Coronary artery (tissue), 2 donors: ENCODE measurements at places on chromosomes 6 and 20.
A peak's percentile ranks its signal among the peaks of the same experiment; 100 is the strongest.

DNA sequence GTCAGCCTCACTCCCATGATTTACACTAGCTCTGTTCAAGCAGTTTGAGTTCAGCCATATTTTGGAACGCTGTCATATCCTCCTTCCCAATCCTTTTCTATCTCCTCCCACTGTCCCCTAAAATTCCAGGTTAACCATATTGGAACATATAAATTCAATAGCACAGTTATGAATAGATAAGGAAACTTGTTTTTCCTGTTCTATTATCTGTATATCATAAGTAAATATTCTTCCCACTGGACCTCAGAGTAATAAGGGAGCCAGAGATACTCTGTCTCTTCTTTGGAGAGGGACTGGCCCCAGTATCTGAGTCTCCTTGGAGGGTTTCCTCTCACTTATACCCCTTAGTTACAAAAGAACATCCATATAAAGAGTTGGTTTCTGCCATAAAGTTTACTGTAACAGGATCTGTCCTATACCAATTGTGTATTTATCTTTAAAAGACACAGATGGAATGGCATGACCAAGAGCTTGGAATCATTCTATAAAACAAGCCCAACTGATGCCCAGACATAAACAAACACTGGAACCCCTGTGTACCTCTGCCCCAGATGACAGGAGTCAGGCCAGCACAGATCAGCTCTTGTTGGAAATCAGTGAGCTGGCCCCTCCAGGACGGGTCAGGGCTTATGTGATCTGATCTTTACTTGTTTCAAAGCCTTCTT, 67.1 kb downstream of the EPB41L2 start:
- no peak for DNase-seq

- no peak for DNase-seq
Observed at GRCh38 chr6:6586671-6587526, 1.6 kb upstream of the LY86 start.

DNA sequence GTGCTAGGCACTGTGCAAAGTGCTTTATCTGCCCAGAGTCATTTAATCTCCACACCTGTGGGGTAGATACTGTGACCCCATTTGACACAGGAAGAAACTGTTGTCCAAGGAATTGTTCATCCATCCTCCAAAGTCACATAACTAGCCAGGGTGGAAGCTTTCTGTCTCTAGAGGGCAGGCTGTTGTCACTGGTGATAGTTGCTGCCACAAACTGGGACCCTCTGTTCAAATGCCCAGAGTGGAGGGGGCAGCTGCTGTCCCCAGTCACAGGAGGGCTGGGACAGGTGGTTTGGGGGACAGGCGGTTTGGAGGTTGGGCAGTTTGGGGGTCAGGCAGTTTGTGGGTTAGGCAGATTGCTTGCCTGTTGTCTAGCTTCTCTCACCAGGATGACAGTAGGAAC, 16.1 kb upstream of the TMEM242 start:
- DNase-seq: no peak

GRCh38 chr20:8018958-8019245, 659 bp downstream of the TMX4 start:
- no peak for DNase-seq

DNA sequence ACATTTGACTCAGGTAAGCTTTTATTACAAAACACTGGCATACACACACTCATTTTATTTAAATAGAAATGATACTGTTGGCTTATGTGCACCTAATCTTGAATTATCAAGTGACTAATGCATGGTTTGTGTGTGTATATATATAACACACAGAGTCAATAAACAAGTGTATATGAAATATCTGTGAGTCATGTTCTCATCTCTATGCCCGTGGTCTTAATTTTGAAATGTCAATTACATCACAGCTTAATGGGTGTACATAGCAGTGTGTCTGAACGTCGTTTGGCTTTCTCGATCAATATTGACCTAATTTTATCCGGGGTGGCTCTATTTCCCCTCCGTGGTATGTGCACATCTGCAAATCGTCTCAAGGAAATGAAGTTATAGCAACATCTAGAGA, 104.0 kb upstream of the ZFP64 start:
- no peak for DNase-seq

GRCh38 chr6:8900056-8900455, 464.7 kb upstream of the SLC35B3 start:
- no peak for DNase-seq

DNA sequence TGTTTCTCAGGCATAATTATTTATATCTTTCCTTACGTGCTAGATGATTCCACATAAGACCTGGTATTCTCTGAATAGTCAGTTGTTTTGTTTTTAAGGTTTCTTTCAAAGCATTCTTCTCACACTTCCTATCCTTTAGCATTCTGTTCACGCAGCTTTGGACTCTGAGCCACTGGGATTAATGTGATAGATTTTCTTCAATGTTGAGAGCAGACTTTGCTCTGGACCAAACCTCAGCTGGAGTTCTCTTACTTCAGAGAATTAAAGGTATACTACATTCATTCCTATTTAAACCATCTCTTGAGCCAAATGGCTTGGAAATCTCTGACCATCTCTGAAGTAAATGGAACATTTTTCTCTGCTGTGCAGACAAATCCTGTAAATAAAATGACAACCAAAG, 70.7 kb upstream of the TRAF3IP2 start:
- DNase-seq: no peak

GRCh38 chr20:24473435-24474223, 4.2 kb downstream of the SYNDIG1 start:
- no peak for DNase-seq

DNA sequence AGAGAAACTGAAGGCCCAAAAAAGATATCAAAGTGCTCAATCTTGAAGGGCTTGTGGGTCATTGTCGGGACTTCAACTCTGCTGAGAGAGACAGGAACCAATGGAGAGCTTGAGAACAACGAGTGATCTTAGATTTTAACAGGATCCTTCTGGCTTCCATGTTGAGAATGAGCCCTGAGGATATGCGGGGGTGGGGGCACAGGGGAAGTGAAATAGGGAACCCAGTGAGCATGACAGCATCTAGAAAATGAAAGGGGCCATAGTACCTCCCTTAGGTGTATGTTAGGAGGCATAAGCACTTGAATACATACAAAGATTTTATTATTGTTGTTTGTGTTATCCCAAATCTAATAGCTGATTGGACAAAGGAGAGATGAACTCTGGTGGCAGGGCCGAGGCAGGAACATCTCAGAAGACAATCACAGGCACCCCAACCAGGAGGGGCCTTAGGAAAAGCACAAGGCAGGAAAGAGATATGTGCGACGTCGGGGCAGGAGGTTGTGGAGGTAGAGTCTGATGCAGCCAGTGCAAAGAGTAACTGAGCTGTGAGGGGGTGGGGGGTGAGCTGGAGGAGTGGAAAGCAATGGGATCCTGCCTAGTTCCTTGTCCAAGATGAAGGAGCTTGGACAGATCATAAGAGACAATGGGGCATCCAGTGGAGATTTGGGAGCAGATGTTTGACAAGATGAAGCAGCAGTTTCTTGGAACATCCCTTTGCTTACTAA, 10.4 kb downstream of the TGM6 start:
- peak; percentile 47 for DNase-seq

GRCh38 chr20:47825011-47825762, 39.9 kb upstream of the SULF2 start:
- no peak for DNase-seq

DNA sequence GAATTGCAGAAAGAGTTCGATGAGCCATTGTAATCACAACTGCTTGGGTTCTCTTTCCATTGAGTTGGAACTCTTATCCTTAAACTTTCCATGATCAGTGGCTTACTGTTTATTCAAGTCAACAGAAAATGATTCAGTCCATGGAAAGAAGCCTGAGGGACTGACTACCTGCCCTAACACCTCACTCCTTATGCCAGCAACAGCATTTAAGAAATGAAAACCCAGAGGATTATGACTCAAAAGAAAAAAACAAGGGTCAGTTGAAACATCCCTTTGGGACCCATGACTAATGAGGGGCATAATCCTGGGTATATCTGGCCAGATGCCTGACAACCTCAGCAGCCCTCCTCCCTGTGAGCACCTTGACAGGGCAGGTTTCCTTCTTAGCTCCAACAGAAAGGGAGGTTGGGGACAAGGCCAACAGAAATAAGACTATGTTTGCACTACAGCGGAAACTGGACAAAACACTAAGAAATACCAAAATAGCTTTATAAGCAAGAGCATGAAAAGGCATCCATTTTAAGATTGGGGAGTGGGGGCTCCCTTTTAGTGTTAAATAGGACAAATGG, 106.7 kb downstream of the MAP3K5 start:
- no peak for DNase-seq

DNA sequence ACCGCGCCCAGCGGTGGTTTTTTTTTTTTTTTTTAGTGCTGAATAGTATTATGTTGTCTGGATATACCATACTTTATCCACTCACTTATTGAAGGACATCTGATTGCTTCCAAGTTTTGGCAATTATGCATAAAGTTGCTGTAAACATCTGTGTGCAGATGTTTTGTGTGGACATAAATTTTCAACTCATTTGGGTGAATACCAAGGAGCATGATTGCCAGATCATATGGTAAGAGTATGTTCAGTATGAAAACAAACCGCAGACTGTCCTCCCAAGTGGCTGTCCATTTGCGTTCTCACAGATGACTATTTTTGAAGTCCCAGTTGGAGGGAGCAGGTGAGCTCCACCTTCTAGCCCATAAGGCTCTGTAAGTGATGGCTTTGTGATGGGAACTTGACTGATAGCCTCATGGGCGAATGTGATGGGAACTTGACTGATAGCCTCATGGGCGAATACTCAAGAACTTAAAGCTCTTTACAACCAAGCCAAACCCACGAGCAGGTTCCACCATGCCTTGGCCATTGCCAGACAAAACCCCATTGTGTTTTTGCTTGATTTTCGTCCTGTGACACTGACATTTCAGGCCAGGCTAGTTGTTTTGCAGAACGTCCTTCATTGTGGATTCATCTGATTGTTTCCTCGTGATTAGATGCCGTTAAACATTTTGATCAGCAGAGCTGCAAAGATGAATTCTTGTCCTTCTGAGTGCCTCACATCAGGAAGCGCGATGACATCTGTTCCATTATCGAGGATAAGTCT, 51.0 kb downstream of the ZBTB2 start:
- DNase-seq: no peak

DNA sequence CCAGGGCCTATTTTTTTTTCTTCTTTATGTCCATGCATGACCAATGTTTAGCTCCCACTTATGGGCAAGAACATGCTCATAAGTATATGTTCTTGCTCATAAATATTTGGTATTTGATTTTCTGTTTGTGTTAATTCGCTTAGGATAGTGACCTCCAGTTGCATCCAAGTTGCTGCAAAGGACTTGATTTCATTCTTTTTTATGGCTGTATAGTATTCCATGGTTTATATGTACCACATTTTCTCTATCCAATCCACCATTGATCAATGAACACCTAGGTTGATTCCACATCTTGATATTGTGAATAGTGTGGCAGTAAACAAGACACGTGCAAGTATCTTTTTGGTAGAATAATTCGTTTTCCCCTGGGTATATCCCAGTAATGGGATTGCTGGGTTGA, 78.1 kb downstream of the RTN4IP1 start:
- DNase-seq: no peak

- DNase-seq: no peak
Observed at GRCh38 chr6:5384276-5384675, 123.0 kb downstream of the FARS2 start.

GRCh38 chr6:153525998-153526397, 394.9 kb upstream of the RGS17 start:
- no peak for DNase-seq

GRCh38 chr6:6224933-6225486, 95.5 kb downstream of the F13A1 start:
- no peak for DNase-seq

GRCh38 chr6:78076371-78076770, 423.5 kb downstream of the MEI4 start:
- no peak for DNase-seq

GRCh38 chr6:10420546-10421157, 5.8 kb upstream of the TFAP2A start:
- DNase-seq: no peak

GRCh38 chr6:50442531-50443040, 270.7 kb upstream of the TFAP2D start:
- DNase-seq: no peak

- DNase-seq: no peak
Observed at GRCh38 chr20:53227523-53227922, 255.4 kb downstream of the TSHZ2 start.

- DNase-seq: no peak
Observed at GRCh38 chr6:44245391-44245911, 1.4 kb upstream of the HSP90AB1 start.

- no peak for DNase-seq
Observed at GRCh38 chr6:12381587-12381986, 91.4 kb downstream of the EDN1 start.

DNA sequence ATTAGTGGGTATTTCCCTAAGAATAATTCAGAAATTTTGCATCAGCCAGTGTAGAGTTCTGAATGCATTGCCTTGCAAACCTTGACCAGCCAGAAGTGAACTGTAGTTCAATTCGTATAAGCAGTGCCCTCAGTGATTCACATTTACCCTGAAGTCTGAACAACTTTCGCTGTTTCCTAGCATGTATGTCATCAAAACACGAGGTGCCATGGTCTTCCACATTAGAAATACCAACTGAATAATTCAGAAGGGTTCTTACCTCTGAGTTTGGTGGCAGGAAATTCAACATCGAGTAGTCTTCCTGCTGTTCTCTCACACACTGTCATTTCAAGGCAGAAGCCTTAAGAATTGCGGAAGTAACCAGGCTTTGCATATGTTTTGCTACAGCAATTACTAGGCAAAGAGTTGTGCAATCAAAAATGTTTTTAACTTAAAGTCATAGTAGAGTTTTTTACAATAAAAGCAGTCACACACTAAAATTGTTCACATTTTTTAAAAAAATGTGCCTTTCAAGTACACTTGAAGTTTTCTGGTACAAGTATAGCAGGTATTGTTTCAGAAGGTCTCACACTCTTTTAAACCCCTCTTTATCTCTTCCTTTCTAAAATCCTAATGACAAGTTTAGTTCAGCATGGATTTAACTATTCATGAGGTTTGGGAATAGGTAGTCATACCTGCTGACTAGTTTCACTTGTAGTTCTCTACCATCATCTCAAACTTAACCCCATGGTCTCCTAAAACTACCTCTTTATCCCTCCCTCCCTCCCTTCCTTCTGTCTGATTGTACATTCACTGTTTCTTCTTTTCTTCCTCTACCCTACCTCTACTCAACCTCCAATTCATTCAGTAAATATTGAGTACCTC, 118.3 kb downstream of the STXBP5 start:
- no peak for DNase-seq

DNA sequence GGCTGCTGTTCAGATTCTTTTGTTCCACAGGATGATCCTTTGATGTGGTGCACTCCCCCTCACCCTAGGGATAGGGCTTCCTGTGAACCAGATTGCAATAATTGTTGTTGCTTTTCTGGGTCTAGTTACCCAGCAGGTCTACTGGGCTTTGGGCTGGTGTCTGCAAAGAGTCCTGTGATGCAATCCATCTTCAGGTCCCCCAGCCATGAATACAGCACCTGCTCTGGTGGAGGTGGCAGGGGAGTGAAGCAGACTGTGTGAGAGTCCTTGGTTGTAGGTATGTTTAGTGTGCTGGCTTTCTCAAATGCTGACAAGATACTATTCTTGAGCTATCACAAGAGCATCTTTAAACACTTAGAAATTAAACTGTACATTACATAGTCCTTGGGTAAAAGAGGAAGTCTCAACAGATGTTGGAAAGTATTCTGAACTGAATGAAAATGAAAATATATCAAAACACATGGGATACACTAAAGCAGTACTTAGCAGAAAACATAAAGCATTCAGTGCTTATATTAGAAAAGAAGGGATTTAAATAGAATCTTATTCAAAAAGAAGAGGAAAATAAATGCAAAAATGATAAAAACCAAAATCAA, 49.1 kb upstream of the CCR6 start:
- DNase-seq: no peak
